ENCODE measurements at places on chromosomes 1 and 21.

DNA sequence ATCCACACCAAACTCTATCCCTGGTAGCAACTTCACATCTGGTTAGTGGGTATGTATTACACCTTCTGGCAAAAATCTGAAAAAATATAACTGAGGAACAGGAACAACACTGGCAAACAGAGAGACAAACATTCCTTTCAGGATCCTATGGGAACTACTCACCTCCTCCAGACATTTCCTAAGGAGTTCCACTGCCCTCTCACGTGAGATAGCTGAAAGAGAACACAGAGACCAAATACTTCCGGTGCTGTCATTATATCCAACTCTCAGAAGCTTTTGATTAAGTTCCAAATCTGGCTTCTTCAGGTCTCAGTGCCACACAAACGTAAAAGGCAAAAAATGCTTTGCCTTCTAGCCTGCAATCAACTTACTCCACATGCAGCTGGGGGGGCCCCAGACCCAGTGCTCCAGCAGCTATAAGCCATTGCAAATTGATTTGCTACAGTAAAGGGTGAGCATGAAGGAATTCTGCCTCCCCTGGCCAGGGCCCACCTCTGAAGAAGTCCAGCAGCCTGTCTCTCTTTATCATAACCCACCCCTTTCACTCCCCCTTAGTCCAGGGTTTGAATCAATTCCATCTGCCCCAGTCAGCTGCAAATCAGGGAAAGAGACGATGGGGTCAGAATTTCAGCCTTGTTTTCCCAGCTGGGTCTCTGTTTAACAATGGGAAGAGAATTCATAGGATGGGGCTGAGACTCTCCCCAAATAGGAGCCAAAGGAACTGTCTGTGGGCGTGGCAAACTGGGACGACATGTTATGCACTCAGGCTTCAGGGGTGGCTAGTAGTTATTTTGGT, 32.2 kb downstream of the TFAP2E start:
- DNase-seq, result no peak

DNA sequence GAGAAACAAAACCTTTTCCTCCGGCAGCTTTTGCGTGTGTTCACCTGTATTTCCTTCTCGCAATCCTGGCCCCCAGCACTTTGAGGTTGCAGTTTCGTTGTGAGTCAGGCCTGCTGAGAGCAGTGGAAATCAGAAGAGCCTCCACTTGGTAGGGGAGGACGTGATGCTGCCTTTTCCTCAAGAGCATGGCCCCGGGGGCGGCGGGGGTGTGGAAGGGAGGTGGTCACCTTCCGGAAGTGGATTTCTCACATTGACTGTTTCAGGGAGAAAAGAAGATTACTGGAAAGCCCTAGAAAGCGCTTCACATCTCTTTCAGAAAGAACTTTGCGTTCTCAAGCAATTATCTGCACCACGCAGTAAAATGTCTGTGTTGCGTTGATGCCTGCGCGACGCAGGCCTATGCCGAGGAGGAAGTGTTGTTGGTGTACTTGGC, 12.2 kb upstream of the IL10 start:
- DNase-seq, result no peak

- no peak for DNase-seq
Measured at GRCh38 chr1:7279769-7280168, 491.3 kb upstream of the VAMP3 start.

DNA sequence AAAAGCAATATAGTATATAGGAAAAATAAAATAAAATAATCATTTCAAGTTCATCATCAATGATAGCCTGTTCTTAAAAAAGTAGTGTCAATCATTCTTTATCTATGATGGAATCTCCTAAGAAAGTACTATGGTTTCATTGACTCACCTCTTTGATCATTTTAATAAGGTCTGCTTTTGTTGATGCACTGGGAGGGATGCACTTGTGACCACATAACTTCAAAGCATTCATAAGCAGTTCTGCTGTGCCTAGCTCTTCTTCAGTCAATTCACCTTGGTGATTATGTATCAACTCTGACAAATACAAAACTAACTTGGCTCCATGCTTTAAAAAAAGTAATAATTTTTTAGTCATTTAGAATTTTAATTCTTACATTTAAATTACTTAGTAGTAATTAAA, 84.8 kb upstream of the GNG4 start:
- DNase-seq, result no peak

All from A549 (cell line).